Stimulated activated CD8-positive, alpha-beta memory T cell treated with anti-CD3 and anti-CD28 coated beads, Interleukin-7, amount 100 ng/mL, for 1 hour (primary cell): ENCODE measurements at places on chromosomes 6 and 20.

- no peak for DNase-seq
Measured at GRCh38 chr20:48841196-48841874, 13.5 kb upstream of the PREX1 start.

DNA sequence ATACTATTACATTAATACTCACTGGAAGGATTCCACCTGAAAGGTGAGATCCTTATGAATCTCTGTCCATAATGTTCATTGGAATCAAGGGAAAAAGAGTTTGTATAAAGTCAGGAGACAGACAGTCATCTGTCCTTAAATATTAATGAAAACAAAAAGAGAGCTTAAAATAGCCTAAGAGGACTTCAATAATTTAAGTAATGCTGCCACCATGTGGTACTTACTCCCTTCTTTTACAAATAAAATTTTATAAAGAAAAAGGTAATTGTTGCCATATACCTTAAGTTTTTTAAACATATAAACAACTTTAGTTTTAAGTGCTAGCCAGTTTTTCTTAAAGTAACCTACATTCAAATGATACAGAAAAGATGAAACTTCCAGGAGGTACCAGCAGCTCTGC is 5.1 kb downstream of the BLOC1S5 start:
- no peak for DNase-seq

DNA sequence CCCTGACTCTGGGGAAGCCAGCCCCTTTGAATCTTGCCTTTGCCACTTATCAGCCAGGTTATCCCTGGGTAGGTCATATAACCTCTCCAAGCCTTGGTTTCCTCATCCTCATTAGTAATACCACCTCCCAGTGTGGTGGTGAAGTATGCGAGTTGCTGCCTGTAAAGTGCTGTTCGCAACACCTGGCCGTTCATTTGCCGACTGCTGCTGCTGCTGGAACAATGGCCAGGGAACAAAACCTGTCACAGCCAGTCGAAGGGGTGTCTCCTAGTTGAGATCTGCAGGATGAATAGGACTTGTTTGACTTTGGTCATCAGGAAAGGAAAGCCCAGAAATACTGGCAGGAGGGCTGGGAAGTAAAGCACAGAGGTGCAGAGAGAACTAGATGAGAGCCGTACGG is 6.1 kb downstream of the MANBAL start:
- DNase-seq: no peak

- DNase-seq: no peak
Measured at GRCh38 chr6:135358251-135358821, 139.2 kb downstream of the AHI1 start.

GRCh38 chr6:119158057-119158848 is 79.8 kb upstream of the FAM184A start:
- DNase-seq: no peak

DNA sequence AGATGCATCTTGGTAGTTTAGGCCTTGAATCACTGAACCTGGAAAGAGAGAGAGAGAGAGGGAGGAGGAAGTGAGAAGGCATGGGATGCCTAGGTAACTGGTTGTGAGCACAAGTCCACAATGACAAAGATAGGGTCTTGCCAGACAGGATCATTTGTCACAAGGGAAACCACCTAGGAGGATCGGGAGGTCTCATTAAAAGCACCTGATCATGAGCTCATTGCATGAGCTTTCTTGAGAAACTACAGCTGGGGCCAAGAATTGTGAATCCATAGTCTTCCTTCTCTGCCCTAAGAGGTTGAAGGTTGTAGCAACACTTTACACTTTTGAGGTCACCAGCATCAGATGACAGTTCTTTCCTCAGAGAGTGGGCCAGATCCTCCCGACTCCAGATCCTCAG is 195.7 kb downstream of the CD83 start:
- no peak for DNase-seq

DNA sequence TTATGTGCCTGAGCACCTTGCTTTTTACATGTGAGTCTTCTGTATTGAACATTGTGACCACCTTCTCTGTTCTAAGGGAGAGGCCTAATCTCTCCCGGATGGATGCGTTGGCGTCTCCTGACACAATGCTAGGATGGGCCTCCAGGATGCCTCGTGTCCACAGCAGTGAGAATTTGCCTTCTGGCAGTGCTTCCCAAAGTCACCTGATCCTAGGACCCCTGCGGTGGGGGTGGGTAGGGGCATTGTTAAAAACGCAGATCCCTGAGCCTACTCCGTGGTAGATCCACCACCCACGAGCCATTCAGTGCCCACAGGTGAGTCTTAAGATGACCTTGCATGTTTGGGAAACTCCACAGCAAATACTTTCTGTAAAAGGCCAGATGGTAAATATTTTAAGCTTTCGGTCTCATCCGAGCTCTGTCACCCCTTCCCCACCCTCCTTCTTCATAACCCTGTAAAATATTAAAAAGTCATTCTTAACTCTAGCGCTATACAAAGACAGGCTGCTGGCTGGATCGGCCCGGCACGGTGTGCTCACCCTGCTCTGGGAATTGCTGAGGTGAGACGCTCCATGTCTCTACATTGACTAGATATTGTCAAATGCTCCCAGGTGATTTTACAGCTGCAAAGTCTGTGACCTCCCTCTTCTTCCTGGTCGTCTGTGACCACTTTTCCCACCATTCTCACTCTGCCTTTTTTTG is 106.7 kb upstream of the IYD start:
- DNase-seq: no peak
